ENCODE measurements at places on chromosomes 11 and 22.

DNA sequence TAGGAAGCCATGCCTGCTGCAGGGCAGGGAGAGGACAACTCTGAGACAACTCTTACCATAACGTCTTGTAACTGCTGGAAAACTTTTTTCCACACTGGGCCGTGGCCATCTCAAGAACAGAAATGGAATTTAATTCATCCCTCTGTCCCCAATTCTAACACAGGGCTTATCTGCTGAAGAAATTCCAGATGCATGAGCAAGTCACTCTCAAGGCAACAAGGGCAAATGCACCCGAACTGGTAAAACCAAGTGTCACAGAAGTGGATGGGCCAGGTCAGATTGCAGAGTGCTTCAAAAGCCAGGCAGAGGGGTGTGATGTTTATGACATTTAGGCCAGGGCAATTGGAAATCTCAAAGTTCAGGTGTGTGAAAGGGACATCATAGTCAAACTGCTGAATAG, 7.4 kb downstream of the SMPD1 start:
- DNase-seq: peak; percentile 8

GRCh38 chr11:63875506-63876065, 36.7 kb downstream of the MARK2 start:
- no peak for DNase-seq

- peak; percentile 30 for DNase-seq
Measured at GRCh38 chr11:122917311-122917710, 34.8 kb downstream of the JHY start.

- no peak for DNase-seq
Measured at GRCh38 chr11:61609000-61609979, 28.4 kb upstream of the SYT7 start.

- DNase-seq: no peak
Measured at GRCh38 chr11:75717608-75718418, at the start of gene MOGAT2. TSS of gene MOGAT2 (plus strand) at chr11:75717838. CDS start at chr11:75717889, 51 bp downstream.

- no peak for DNase-seq
Measured at GRCh38 chr11:128195057-128195751, 392.2 kb downstream of the ETS1 start.

DNA sequence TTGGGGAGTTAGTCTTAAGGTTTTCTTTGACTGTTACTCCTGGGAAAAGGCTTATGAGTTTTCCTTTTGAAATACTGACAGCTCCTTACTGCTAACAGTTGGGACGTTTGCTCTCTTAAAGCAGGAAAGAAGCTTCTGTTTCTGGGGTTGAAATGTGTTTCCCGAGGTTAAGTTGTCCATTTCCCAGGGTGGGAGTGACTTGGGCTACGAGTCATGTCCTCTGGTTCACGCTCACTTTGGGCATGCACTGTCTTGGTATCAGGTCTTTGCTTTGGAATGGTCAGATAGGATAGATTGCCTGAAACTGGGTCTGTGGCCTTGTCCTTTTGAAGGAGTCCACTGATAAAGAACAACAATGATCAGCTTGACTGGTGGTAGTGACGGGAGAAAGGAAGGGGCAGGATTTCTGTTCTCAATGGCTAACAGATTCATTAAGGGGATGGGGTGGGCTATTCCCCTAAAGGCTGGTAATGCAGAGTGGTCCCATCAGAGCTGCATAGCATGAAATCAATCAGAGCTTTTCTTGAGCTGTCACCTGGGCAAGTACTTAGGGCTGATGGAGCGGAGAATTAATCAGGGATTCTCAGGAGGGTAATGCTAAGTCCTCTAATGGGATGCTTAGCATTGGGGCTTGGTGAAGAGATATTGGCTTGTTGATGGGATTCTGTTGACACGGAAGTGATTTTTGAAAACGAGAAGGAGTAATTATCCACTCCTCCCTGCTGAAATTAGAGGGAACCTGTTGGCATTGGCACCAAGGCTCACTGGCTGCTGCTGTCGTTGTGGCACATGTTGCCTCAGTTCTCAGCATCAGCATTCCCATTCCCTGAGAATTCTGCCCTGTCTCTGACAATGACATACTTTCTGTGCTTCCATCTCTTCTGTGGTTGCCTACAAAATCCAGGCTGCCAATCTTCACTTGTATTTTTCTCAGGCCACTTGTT, 81.6 kb downstream of the TEAD1 start:
- DNase-seq: no peak

DNA sequence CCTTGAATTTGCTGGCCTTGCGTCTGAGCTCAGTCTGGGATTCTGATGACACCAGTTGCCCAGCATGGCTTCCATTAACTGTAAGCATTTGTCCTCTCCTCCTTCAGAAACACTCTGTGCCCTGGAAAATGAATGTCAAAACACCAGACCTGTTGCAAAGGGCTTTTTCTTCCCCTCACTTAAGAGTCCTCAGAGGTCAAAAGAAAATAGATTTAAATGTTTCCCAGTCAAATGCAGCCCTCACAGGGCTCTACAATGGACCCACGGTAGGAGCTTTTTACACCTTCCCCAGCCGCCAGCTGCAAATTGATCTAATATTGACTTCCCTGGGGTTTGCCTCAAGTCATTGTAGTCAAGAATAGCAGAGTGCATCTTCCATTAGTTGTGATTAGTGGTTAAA, 332.2 kb downstream of the INSC start:
- no peak for DNase-seq

DNA sequence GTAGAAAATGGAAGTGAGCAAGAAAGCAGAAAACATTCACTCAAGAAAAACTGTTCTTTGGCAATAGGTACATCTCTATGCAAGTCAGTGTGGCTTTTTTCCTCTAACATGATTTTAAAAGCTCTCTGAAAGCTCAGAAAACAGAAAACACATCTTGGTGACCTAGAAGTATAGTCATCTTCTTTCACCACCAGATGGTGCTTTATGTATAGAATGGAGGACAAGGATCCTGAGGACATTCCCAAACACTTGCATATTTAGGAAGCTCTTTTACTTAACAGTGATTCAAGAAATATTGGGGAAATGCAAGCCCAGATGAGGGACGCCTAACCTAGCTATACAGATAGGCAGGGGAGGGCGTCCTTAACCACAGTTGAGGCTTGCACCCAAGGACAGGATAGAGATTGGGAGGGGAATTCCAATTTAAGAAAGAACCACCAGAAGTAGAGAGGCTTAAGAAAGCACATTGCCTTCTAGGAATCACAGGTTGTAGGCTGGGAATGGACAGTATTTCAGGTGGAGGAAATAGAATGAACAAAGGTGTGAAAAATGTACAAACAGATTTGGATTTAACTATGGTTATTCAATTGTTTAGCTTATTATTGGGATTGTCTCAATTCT, 13.8 kb upstream of the CCDC81 start:
- DNase-seq: peak; percentile 53

- peak; percentile 68 for DNase-seq
Measured at GRCh38 chr11:3747704-3748103, 49.6 kb downstream of the NUP98 start.

- DNase-seq: no peak
Measured at GRCh38 chr11:43067681-43068080, 244.1 kb upstream of the API5 start.

DNA sequence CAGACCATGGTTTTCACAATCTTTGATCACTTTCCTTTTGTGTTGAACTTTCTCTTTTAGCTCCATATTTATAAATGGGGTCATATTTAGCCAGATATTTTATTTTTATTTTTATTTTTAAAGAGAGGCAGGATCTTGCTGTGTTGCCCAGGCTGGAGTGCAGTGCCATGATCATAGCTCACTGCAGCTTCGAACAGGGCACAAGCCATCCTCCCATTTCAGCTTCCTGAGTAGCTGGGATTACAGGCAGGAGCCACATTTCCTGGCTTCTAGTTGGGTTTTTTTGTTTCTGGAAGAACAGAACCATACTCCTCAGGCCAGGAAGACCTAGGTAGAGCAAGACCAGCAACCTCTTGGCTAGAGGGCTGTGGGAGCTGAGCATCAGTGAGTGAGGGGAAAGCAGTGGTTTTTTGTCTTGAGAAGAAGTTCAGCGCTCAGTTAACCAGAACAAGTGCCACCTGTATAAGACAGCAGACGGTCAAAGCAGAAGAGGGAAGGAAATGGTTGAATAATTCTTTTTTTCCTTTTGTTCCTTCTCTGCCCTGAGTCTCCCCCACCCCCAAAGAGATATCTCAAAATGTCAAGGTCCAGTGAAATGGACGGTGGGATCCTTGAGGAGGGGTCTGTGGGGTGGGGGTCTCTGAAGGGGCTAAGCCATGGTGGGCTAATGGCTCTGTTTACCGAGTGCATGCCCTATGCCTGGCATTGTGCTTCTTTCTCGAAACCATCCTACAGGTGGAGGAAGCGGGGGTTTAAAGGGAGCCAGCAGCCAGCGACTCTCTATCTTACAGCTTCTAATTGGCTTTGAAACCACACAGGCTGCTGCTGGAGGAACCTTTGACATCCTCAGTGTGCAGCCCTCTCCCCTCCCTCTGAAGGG, 63.0 kb downstream of the PTPRJ start:
- no peak for DNase-seq

- DNase-seq: no peak
Measured at GRCh38 chr11:18614667-18615066, 15.1 kb downstream of the MISFA start.

DNA sequence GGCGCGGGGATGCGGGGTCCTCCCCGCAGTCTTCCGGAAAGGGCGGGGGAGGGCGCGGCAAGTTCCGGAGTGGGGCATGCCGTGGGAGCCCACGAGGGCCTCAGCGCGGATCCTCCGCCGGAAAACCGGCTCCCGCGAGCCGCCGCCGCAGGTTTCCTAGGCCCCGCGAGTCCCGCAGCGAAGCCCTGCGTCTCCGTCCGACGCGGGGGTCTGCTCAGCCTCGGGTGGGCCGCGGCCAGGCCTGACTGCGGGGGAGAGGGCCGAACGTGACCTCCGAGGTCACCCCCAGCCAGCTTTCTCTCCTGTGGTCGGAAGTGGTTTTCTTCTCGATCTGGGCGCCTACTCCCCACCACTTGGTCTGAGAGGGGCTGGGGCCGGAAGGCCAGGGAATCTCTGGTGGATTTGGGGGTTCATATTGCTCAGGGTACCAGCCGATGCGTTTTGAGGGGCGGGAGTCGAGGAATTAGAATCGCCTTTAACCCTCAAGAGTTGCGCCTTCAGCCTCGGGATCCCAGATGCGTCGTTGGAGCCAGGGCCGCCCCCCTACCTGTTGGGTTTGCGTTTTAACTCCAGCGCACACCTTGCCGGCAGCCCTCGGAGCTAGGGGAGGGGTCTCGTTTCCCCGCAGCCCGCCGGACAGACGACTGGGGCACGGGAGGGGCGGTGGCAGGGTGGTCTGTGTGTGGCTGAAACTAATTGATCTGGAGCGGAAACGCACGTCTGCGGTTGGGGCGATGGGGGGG, 3.6 kb upstream of the CCND1 start:
- DNase-seq: no peak

GRCh38 chr11:130691581-130691980, 224.7 kb downstream of the SNX19 start:
- DNase-seq: no peak

DNA sequence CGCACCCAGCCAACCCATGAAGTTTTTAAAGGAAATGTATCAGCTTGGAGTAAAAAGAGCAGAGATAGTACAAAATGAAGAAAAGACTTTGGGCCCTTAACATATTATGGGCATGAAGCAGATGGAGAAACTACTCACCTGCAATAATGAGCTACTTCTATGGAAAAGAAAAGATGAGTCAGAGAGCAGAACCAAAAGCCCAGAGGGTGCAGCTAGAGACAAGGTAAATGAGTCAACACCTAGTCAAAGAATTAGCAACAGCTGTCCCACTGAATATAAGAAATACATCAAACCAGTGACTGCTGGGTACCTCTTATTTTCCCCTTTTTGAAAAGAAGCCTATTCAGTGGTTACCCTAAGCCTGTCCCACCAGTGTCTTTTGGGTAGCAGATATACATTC, 61.8 kb downstream of the RPL27A start:
- DNase-seq: no peak

GRCh38 chr22:46812034-46812605, 49.7 kb downstream of the TBC1D22A start:
- DNase-seq: no peak

- DNase-seq: peak; percentile 74
Measured at GRCh38 chr11:113664069-113664980, 41.8 kb downstream of the TMPRSS5 start.

- DNase-seq: peak; percentile 17
Measured at GRCh38 chr11:95453616-95454171, 222.7 kb upstream of the SESN3 start.

- DNase-seq: peak; percentile 63
Measured at GRCh38 chr11:45110562-45110961, 35.9 kb upstream of the PRDM11 start.

DNA sequence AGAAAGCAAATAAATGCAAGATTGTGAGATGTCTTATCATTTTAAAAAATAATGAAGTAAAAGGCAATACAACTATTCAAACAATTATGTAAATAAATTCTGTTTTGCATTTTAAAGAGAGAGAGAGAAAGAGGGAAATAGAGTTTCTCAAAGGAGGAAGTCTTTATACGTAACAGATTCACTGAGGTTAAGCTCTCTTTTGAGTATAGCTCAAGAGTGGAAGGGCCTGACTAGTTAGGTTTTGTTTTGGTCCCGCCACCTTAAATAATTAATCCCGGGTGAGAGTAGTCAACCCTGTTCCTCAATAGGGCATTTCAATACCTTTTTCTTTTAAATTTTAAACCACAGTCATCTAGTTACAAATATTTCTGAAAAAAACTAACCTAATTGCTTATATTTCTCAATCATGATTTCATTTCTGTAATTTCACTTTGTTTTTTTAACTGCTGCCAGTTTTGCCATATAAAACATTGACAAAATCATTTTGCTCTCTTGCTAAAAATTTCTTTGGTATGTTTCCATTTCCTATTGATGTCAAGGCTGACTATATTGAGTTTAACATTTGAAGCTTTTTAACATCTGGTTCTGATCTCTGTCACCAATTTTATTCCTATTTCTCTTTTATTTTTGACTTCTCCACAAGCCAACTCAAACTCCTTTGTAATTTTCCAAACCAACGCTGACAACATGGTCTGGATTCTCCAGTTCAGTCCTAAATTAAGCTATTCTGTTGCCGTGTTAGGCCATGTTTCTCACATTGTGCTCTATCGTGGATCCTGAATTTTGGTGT, 10.3 kb downstream of the OR10D3 start:
- no peak for DNase-seq

DNA sequence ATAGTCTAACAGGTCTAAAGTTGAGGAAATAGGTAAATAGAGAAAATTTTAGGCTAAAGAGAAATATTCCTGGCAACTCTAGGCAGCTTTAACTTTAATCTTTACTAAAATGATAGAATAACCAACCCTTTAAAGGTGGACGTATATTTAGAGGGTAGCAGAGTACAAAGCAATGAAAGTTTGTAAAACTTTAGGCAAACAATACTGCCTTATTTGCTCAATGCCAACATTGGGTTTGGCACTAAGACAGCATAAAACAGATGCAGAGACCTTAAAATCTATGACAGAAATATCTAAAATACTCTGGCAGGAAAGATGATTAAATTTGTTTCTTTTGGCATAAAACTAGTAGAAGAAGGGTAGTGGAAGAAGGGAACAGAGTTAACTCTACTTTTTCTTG, 70.7 kb downstream of the EMSY start:
- DNase-seq: no peak
